Stimulated activated CD8-positive, alpha-beta memory T cell treated with anti-CD3 and anti-CD28 coated beads, Interleukin-15, amount 100 ng/mL, for 48 hours (primary cell): ENCODE measurements at places on chromosomes 3 and 15.

DNA sequence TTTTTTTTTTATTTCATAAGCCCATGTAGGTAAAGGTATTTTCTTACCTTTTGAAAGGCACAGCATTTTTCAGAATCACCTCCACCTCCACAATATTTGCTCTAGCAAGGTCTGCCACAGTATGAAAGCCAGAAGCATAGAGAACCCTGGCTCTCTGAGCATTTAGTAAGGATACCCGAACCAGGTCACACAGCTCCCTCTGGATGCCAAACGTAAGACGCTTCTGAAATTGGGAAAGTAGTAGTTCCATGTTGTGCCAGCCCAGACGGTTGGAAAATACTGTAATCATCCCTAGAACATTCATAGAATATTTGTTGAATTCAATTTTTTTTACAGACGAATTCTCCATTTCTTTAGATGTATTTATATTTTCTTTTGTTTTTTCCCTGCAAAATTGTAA lies 52.4 kb downstream of the POLQ start:
- no peak for DNase-seq

- no peak for DNase-seq
Measured at GRCh38 chr3:152160350-152161011, 108.2 kb upstream of the MBNL1 start.

GRCh38 chr3:37559461-37559860 lies 302.2 kb upstream of the CTDSPL start:
- DNase-seq, result no peak

DNA sequence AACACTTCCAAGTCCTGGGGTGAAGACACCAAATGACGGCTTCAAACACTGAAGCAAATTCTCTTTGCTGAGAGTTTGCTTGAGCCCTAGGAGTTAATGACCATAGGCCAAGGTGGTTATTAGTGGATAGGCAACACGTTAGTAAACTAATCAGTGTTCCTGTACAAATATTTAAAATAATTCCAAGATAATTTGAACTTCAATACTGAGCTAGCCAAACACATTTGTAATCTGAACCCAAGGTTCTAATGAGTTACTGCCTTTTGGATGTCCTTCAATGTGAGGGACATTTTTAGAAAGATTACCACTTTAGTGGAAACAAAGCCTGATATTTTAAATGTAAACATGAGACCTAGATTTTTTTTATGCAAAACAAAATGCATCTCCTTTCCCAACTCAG lies 94.6 kb downstream of the THRB start:
- no peak for DNase-seq

- no peak for DNase-seq
Measured at GRCh38 chr3:57423335-57423734, 120.8 kb downstream of the DNAH12 start.

DNA sequence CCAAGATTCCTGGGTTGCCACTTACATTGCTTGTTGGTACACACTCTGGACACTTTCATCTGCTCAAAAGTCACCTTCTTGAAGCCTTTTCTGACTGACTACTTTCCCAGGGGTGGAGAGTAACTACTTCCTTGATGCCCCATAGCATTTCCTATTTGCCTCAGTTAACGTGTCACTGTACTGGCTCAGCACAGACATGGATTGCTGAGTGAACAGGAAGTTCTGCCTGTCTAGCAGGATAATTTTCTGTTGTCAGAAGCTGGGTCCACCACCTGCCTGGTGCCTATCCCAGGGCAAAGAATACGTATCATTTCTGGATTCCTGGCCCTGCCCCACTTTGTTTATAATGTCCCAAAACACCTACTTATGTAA lies 15.3 kb upstream of the ABHD17C start:
- no peak for DNase-seq
